ENCODE measurements at places on chromosomes 6 and 20.

DNA sequence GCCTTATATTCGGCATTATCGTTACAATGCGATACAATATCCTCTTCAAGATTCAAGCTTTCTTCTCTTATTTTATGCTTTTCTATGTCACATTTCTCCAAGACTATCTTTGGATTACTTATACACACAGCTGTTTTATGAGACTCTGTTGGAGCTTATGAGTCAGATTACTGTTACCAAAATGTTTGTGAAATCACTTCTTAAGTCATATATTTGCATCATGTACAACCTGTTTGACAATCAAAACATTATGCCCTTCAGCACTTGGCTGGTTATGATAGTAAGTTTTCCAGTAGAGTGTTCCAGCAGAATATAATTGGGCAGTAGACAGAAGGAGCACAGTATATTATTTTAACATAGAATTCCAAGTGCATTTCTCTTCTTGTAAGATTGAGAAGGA is 35.2 kb downstream of the BMP6 start:
- DNase-seq = no peak

DNA sequence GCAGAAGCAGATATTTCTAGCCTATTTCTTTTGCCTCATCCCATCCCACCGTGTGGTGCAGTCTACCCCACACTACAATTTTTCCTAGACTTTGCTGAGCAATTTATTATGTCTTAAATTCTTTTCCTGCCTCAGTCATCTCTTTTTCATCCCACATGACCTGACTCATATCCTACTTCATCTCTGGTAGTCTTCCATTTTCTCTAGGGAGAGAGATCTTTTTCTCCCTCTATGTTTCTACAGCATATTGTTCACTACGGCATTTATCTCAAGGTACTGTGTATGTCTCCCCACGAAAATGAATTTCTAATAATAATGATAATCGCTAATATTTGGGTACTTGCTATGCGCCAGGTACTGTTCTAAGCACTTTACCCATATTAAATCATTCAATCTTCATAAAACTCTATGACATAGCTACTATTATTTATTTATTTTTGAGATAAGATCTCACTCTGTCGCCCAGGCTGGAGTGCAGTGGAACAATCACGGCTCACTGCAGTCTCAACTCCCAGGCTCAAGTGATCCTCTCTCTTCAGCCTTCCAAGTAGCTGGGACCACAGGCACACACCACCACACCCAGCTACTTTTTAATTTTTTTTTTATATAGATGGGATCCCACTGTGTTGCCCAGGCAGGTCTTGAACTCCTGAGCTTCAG is 15.6 kb downstream of the PDSS2 start:
- DNase-seq = peak; percentile 28

DNA sequence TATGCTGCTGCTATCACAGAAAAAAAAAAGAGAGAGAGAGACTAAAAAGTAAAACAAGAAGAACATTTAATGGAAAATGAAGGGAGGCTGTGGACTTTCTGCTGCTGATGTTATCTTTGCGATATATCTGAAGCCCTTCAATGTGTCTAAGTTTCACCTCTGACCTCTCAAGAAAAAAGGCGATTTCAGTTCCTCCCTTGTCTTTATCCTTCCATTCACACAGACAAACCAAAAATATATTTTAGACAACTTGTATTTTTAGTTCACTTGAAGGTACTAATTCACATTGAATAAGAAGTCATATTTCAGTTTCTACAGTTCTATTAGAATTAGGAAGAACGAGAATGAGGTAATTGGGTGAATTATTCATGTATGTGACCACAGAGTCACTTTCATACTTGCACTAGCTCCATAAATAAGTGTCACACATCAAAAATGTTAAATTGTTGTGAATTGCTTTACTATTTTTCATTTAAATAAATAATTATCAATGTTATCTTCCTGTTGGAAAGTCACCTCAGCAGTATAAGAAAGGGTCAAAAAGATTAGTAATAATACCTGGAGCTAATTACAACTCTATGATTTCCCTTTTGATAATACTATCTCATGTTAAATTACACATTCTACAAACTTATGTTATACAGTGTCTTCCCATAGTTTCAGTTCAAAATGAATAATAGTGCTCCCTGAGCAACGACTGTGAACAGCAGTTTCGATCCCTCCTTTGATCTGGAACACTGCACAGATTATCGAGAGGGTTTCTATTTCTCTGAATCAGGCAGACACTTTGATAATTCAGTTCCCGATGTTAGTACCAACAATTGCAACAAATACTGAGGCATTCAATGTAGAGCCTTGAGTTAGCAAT is 85.2 kb upstream of the PLCB4 start:
- no peak for DNase-seq

DNA sequence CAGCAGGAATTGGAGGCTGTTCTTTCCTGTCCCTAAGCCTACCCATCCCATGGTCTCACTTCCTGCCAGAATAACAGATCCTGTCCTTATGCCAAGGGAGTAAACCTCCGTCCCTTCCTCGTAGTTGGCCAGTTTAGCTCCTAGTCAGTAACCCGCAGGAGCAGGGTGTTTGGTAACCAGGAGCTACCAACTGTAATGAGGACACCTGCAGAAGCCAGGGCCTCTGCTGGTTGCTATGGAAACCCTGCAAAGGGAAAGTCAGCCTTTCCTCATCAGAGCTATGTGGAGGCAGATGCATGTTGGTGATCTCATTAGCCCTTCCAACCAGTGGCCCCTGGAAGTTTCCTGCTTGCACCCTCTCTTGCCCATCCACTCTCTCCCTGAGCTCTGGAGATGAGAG is 368.2 kb upstream of the SULF2 start:
- DNase-seq = no peak

DNA sequence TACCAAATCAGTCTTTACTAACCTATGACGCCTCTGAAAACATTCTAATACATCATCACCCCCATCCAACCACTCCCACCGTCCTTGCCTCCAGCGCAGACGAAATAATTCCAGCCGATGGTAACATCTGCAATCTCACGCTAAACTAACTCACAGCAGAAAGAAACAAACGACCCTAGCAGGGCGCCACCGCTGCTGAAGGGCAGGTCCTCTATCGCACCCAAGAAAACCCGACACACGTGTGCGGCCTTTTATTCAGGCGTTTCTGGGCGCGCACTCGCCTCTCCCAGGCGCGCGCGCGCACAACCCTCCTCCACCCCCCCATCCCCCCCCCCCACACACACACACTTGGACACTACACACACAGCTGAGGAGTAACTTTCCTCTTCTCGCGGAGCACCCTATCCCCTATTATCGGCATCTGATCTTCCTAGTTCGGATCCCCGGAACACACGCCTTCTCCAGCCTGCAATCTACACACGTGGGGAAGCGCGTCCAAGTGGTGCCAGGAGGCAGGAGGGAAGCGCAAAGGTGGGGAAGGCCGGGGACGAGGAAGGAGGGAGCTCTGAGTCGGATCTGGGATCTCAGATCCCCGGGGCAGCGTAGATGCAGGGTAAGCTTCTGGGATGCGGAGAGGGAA is 1.4 kb downstream of the GFOD1 start:
- DNase-seq = peak; percentile 29

GRCh38 chr20:32072168-32072750 is 20.2 kb downstream of the HCK start:
- DNase-seq = peak; percentile 35

DNA sequence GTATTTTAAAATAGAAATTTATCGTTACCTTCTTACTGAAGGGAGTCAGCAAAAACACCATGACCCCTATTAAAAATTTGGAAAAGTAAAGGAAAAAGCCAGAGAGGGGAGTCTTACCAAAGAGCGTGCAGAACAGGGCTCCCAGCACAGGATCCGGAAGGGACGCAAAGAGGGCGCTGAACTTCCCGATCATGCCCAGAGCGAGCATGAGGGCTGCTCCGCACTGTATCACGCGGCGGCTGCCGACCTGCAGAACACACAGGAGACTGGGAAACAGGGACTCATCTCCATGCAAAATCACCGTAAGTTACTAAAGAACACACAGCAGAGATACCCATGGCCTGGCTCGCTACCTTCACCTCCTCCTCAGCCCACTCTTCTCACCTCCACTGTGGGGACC is 138.6 kb downstream of the SLC23A2 start:
- no peak for DNase-seq

GRCh38 chr20:34712525-34713192 is 8.5 kb downstream of the TP53INP2 start:
- no peak for DNase-seq

GRCh38 chr6:153062516-153062915 is 60.0 kb upstream of the MTRF1L start:
- no peak for DNase-seq

DNA sequence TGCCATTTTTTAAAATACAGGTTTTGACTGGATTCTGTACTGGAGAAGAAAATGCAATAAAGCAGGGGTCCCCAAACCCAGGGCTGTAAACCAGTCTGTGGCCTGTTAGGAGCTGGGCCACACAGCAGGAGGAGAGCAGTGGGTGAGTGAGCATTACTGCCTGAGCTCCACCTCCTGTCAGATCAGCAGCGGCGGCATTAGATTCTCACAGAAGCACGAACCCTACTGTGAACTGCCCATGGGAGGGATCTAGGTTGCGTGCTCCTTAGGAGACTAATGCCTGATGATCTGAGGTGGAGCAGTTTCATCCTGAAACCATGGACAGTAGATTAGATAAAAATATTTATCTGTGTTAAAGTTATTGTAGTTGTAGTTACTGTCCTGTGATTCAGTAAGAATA is 21.1 kb upstream of the FBXO9 start:
- peak; percentile 88 for DNase-seq

GRCh38 chr6:45877970-45878590 is 137.6 kb downstream of the CLIC5 start:
- no peak for DNase-seq

DNA sequence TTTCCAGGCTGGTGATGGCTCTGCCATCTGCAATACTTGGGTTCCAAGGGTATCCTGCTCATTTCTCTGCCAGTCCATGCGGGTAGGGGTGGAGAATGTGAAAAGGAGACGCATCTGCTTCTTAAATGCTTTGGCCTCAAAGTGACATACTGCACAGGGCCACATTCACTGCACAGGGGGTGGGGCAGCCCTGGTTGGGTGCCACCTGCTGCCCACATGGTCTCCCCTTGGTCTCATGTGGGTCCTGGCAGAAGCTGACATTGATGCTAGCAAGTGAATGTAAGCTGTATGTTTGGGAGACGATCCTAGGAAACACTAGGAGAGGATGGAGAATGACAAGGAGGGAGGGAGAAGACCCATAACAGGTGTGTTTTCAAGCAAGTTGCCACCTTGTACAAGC is 140.9 kb downstream of the EDN3 start:
- DNase-seq = no peak

DNA sequence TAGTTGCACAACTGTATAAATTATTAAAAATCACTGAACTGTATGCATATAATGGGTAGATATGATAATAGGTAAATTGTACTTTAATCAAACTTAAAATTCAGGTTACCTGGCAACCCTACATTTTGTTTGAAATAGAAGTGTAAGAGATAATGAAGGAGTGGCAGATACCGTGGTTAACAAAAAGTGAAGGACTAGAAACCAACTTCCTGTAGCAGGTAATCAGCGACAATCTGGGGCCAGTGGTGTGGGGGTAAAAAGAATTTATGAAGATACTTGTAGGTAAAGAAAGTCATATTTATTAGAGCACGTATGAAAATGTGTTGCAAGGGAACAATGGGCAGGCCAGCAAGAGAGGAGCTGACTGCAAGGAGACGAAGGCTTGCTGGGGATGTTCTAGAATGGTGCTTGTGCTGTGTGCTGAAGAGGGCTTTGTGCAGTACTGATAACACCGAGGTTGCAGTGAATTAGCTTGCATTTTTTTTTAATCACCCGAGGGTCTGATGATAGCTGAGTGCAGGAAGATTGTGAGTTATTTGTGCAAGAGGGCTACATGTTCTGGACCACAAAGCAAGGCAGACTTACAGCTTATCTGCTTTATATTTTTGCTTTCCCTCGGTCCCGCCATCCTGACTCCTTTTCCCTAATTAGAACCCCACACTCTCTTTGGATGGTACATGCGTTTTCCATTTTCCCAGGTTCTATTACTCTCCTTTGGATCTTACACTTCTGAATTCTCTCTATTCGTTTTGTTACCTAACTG is 4.6 kb upstream of the ENPP1 start:
- DNase-seq = no peak

DNA sequence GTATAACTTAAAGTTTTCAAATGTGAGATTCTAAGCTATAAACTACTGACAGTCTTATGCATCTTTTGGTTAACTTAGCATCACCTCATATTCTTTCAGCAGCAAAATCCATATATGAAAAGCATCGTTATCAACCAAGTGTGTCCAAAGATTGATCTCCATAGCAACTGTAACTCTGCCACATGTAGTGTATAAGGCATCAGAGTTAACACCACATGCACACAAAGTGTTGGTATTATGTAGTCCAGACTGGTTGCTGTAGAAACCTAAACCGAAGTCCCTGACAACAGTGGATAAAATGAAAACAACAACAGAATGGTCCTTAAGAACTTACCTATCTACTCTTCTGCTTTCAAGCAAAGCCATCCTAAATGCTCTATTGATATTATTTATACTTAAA is 39.6 kb downstream of the PDSS2 start:
- no peak for DNase-seq

DNA sequence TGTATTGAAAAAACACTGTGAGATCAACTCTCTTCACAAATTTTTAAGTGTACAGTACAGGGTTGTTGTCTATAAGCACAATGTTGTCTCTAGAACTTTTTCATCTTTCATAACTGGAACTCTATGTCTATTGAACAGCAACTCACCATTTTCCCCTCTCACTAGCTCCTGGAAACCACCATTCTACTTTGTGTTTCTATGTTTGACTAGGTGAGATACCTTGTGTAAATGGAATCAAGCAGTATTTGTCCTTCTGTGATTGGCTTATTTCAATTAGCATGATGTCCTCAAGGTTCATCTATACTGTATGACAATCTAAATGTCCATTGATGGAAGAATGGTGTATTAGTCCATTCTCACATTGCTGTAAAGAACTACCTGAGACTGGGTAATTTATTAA is 210.1 kb upstream of the FUT9 start:
- DNase-seq = no peak

- DNase-seq = no peak
Measured at GRCh38 chr6:24251339-24251738, 106.5 kb downstream of the DCDC2 start.
